ENCODE measurements at places on chromosomes 4 and X.

- no peak overlapping the region for H3K4me3 ChIP-seq
- no peak for DNase-seq
- H3K4me1 ChIP-seq, result no peaks in the 10 kb centered on the region
- no peaks in the 10 kb centered on the region for H3K36me3 ChIP-seq
These were observed 13.0 kb downstream of the SLIT2 start for GRCh38 chr4:20264688-20265087.

GRCh38 chr4:89299153-89299791 is 8.3 kb downstream of the GPRIN3 start:
- no peak overlapping the region for H3K4me3 ChIP-seq
- no peaks in the 10 kb centered on the region for H3K27me3 ChIP-seq
- H3K36me3 ChIP-seq, result no peaks in the 10 kb centered on the region
- DNase-seq, result no peak

DNA sequence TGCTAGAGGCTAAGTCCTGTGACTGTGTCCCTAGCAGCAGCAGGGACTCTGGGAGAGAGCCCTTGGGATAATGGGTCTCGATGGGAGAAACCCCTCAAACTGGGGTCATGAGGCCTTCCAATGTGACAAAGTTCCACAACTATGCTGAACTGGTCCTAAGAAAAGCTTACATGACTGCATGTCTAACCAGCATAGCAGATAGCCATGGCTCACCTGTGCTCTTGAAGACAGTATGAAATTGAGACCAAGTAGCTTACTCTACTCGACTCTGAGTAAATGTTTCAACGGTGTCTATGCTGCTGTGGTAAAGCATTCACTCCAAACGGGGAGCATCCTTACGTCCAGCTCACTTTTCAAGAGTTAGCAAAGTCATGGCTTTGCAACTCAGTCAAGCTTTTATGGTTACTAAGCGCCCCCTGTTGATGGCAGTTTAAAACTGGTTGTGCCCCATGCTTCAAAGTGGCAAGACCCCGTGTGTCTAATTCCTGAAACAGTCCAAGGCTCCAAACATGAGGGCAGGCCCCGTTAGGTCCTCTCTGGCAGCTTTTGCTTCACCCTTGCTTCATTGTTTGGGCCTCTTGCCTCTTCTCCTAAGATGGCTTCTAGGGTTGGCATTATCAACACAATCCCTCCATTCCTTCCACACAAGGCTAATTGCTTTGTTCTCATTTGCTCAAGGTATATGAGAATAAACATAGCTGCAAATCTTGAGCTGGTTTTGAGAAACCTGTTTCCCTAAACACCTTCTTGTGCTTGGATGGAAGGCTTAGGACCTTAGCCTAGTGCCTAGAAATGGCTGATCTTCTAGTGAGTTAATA is 46.6 kb downstream of the CCNG2 start:
- H3K4me3 ChIP-seq, result no peak overlapping the region
- no peaks in the 10 kb centered on the region for H3K36me3 ChIP-seq
- no peak overlapping the region for H3K27ac ChIP-seq
- DNase-seq, result peak; percentile 91
- no peaks in the 10 kb centered on the region for H3K4me1 ChIP-seq
- peaks cover 8% of the 10 kb centered on the region for H3K27me3 ChIP-seq

DNA sequence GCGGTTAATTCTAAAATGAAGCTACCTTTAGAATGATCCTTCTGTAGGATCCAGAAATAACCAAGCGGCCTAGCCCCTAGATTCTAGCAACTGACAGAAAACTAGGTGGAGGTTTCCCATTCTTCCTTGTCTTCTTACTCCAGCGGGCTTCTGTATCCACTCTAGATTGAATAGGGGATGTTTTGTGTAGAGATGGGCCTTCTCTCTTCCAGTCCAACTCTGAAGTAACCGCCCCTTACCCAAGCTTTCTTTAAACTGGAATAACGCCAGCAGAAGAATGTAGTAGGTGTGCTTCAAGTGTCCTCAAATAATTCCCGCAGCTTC is 386 bp upstream of the TMEM184C start:
- no peaks in the 10 kb centered on the region for H3K4me1 ChIP-seq
- H3K27ac ChIP-seq, result no peak overlapping the region
- no peak for DNase-seq
- peaks cover 10% of the 10 kb centered on the region for H3K36me3 ChIP-seq
- H3K4me3 ChIP-seq, result peak overlapping the region; percentile 100

GRCh38 chr4:65340382-65341109 is 329.7 kb downstream of the EPHA5 start:
- no peak for DNase-seq
- no peaks in the 10 kb centered on the region for H3K27me3 ChIP-seq
- H3K36me3 ChIP-seq, result no peaks in the 10 kb centered on the region
- no peak overlapping the region for H3K4me3 ChIP-seq

GRCh38 chr4:153618833-153619232 is 65.2 kb upstream of the TLR2 start:
- H3K27me3 ChIP-seq, result no peaks in the 10 kb centered on the region
- peak; percentile 50 for DNase-seq
- peaks cover 5% of the 10 kb centered on the region for H3K36me3 ChIP-seq
- H3K4me3 ChIP-seq, result no peak overlapping the region
- H3K4me1 ChIP-seq, result no peaks in the 10 kb centered on the region
- no peak overlapping the region for H3K27ac ChIP-seq

DNA sequence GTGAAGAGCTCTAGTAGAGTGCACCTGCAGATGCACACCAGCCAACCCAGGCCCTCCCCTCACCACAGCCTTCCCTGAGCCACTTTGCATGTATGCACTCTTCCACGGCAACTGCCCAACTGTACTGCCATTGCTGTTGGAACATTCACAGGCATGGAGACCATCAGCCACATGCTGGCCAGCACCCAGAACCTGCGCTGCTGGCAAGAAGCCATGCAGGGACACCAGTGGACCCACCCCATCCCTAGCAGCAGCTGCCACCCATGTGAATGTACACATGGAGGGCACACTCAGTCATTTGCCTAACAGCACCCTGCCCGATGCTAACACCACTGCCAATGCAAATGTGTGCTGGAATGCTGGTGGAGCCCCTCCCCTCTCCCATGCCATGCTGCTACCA is 35.6 kb downstream of the FAM47B start:
- no peaks in the 10 kb centered on the region for H3K36me3 ChIP-seq
- H3K4me3 ChIP-seq, result no peak overlapping the region
- H3K27ac ChIP-seq, result no peak overlapping the region
- no peak for DNase-seq

GRCh38 chr4:176534566-176534965 is 214.8 kb downstream of the SPCS3 start:
- no peaks in the 10 kb centered on the region for H3K4me1 ChIP-seq
- H3K27ac ChIP-seq, result no peak overlapping the region
- H3K4me3 ChIP-seq, result no peak overlapping the region
- no peaks in the 10 kb centered on the region for H3K27me3 ChIP-seq
- DNase-seq, result no peak

DNA sequence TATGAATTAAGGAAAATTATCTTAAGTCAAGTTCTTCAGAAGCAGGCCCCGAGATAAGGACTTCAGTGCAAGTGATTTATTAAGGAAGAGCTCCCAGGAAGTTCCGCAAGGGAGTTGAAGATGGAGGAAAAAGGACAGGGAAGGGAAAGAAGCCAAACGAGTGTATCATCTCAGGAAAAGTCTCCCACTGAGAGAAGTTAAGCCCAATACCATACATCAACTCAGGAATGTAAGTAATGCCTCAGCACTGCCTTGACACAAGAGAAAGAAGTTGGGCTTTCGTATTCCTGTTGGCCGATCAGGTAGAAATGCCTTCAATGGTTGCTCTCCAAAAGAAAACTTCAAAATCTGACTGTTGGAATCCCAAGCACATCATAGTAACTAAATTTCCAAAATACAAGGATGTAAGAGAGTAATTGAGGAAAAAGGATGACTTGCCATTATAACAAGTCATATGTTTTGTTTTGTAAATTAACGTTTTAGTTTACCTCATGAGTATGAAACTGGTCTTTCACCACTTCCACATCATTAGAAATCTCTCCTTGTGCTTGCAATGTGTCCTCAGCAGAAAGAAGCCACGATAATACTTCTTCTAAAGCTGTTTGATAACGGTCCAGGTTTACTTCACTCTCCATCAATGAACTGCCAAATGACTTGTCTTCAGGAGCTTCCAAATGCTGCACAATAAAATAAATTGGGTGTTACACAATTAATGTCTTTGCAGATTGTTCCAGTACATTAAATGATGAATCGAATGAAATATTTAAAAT is 566.7 kb downstream of the DMD start:
- H3K4me1 ChIP-seq, result no peaks in the 10 kb centered on the region
- H3K27ac ChIP-seq, result no peak overlapping the region
- no peaks in the 10 kb centered on the region for H3K27me3 ChIP-seq
- peak; percentile 43 for DNase-seq
- H3K4me3 ChIP-seq, result no peak overlapping the region

DNA sequence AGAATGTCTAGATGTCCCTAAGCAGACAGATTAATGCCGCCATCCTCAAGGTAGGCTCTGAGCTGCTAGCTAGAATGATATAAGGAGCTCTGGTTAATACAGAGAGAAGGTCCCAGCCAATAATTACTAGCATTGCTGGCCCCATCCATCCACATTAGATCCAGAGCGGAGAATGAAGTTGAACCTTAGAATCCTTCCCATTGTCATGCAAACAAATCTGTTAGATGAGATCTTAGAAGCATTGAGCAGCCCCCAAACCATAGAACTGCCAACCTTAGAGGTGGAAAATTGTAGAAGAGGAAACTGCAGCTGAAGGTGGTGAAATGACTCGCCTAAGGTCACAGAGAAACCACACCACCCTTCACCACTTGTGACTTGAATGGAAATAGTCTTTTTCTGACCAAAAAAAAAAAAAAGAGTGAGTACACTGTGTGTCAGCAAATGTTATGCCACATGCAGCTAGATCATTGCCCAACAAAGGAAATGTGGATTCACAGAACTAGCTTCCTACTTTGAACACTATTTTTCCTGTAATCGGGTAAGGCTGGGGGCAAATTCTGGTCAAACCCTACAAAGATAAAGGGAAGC is 162.1 kb downstream of the SMIM20 start:
- no peaks in the 10 kb centered on the region for H3K4me1 ChIP-seq
- no peak for DNase-seq
- no peak overlapping the region for H3K4me3 ChIP-seq
- H3K27me3 ChIP-seq, result no peaks in the 10 kb centered on the region
- no peak overlapping the region for H3K27ac ChIP-seq

DNA sequence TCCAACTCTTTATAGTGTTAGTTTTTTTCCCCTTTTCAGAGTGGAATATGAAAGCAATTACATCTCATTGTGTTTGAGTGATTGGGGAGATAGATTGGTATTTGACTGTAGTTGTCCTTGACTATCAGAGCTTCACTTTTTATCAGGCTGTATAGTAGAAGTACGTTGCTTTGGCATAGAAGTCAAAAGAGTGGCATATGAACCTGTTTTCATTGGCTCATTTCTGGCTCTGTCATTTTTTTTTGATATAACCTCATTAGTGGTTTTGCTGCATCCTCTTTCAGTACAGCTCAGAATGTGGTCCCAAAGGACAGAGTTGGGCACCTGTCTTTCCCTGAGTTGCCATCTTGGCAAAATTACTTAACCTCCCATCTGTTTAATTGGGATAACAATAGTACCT is 1.4 kb downstream of the TMA16 start:
- H3K36me3 ChIP-seq, result peaks cover 13% of the 10 kb centered on the region
- no peak overlapping the region for H3K27ac ChIP-seq
- no peak for DNase-seq
- H3K4me3 ChIP-seq, result peak overlapping the region; percentile 90
- no peaks in the 10 kb centered on the region for H3K4me1 ChIP-seq
- H3K27me3 ChIP-seq, result no peaks in the 10 kb centered on the region

GRCh38 chrX:136619899-136620505 is 28.0 kb upstream of the CD40LG start:
- H3K4me3 ChIP-seq, result no peak overlapping the region

DNA sequence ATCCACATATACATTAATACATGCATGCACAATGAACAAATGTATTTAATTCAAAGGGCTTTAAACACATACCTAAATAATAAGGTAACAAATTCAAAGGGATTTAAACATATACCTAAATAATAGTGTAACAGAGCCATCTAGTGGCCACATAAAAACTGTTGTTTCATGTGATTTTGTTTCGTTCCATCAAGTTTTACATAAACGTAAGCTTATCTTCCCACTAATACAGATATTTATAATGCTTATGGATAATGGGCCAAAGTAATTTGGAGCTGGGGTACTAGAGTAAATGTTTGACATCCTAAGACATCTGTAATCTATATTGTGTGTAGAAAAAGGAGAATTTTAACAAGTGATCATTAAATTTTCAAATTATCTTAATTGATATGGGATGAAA is 82.3 kb downstream of the PRSS12 start:
- no peaks in the 10 kb centered on the region for H3K4me1 ChIP-seq
- H3K27ac ChIP-seq, result no peak overlapping the region
- no peak overlapping the region for H3K4me3 ChIP-seq
- DNase-seq, result no peak
- H3K27me3 ChIP-seq, result no peaks in the 10 kb centered on the region
- no peaks in the 10 kb centered on the region for H3K36me3 ChIP-seq

Measured in endodermal cell (in vitro differentiated cells).